ENCODE measurements at places on chromosomes 7 and 10.

GRCh38 chr7:123283373-123283772, 83.6 kb upstream of the SLC13A1 start:
- no peak for DNase-seq

DNA sequence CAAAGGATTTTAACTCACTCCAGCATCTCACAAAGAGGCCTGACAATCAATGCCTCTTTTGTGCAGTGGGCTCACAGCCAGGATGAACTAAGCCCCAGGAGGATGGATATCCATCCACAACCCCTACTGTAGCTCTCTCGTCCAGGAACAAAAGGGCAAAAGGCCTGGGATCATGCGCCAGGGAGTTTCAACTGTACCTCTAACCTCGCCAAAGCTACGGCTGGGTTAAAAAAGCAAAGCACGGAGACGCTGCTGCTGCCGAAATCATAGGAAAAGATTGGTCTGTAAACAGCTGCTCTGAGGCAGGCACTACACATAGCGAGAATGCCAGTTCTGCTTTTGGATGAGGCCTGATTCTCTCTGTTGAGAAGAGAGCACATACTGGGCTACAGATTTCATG, 32.1 kb downstream of the VSTM4 start:
- no peak for DNase-seq

DNA sequence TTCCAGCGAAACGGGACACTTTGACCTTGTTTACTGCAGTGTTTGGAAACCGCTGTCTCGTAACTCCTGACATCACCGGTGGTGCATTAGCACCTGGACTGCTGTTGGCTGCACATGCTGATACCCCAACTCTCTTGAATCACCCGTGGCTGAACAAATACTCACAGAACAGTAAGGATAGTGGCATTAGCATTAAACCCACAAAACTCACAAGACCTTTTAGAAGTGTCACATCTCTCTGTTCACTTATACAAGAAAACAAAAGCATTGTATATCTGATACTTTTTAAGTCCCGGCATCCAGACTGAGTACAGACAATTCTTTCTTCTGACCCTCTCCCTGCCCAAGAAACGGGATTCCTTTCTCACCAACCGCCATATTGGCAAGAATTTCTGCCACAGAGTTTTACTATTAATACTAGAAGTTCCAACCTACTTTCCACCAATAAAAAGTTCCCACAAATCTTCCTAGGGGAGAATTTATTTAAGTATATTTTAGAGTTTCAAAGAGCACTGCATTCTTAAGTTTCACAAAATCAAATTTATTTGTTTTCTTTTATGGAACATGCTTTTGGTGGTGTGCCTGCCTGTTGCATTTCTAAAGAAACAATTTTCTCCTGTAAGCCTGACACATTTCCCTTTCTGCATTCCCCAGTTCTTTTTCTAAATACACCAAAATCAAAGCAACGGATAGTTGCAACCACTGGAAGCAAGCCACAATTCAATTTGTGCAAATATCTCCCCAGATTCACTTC, 208.4 kb upstream of the KLF14 start:
- no peak for DNase-seq

DNA sequence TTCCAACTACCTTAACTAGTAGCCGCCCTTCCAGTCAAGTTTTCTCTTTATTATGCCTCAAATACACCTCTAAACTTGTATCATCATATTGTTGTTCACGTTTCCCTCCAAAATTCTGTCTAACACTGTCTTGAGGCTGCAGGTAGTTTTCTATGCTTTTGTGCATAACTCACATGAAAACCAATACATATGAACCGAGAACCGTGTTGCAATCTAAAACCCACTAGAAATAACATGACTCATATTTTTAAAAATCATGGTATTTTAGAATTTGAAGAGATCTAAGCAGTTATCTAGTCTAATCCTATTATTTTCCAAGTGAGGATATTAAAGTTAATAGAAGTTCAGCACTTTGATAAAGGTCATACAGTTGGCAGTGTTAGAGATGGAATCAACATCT, 18.2 kb downstream of the LIPF start:
- DNase-seq, result no peak

- DNase-seq, result no peak
These were observed 10.0 kb upstream of the SFRP5 start for GRCh38 chr10:97781618-97782331.

DNA sequence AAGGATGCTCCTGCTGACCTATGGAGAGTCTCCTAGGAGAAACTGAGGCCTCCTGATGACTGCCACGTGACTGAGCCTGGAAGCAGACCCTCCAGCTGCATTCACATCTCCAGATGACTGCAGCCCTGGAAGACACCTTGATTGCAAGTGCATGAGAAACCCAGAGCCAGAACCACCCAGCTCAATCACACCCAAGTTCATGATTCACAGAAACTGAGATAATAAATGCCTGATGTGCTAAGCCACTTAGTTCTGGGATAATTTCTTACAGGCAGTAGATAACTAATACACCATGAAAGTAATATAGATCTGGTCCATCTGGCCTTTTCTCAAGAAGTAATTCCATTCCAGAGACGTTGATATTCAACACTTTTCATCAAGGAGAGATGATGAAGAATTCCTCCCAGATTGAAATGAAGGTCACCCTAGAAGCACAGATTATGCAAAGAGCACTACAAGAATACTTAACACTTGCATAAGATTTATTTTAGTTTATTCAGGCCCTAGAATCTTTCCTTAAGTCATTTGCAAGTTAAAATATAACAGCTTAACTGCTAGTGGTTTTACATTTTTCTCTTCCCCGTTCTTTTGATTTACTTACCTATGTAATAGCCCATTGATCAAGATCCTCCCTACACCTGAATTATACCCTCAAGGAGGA, 208.2 kb upstream of the INHBA start:
- DNase-seq, result no peak

DNA sequence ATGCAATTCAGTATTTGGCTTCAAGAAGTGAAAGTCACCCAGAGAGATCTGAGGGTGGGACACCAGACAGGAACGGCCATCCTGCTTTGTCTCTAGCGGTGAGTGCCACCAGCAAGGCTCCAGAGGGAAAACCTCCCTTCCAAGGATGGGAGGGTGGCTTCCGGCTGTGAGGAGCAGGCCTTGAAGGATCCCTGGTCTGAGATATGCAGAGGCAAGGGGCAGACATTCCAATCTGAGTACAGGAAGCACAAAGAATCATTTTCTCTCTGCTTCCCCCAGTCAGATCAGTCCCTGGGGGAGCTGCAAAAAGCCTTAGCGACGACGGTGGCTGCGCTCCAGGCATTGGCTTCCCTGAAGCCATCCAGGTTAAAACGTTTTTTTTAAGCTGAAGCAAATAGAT, 167.4 kb downstream of the TEX36 start:
- DNase-seq, result no peak

GRCh38 chr10:103089493-103089892, 103.6 kb downstream of the NT5C2 start:
- no peak for DNase-seq
